ENCODE measurements at places on chromosomes 4 and X. TPM values are rescaled to one million over a fixed set of nuclear protein-coding genes. Genes with fewer than 3 reads are reported as not detected.

GRCh38 chr4:67134616-67135015 lies 410.7 kb downstream of the CENPC start:
- DNase-seq: no peak
- H3K36me3 ChIP-seq: no peaks in the 10 kb centered on the region
- no peaks in the 10 kb centered on the region for H3K4me1 ChIP-seq
- H3K4me3 ChIP-seq: no peak overlapping the region

GRCh38 chr4:80362578-80363181 lies 27.1 kb downstream of the CFAP299 start:
- DNase-seq: peak; percentile 61
- no peaks in the 10 kb centered on the region for H3K27me3 ChIP-seq
- H3K4me3 ChIP-seq: no peak overlapping the region
- H3K27ac ChIP-seq: no peak overlapping the region

- no peak overlapping the region for H3K27ac ChIP-seq
- no peaks in the 10 kb centered on the region for H3K27me3 ChIP-seq
- no peaks in the 10 kb centered on the region for H3K36me3 ChIP-seq
- no peak overlapping the region for H3K4me3 ChIP-seq
These were observed 81.5 kb downstream of the NHS start for GRCh38 chrX:17456526-17456925.

CT45A2 gene
- total RNA-seq: not detected

GRCh38 chrX:95903490-95903889 lies 781.2 kb upstream of the DIAPH2 start:
- no peaks in the 10 kb centered on the region for H3K27me3 ChIP-seq
- H3K4me1 ChIP-seq: no peaks in the 10 kb centered on the region
- DNase-seq: no peak
- no peak overlapping the region for H3K27ac ChIP-seq
- H3K4me3 ChIP-seq: no peak overlapping the region

C1QTNF7 gene
- 8.7 TPM for total RNA-seq

GRCh38 chrX:104211187-104211586 lies 43.5 kb downstream of the ESX1 start:
- H3K27ac ChIP-seq: no peak overlapping the region
- no peak for DNase-seq
- H3K27me3 ChIP-seq: no peaks in the 10 kb centered on the region
- H3K4me1 ChIP-seq: no peaks in the 10 kb centered on the region
- no peak overlapping the region for H3K4me3 ChIP-seq

DNA sequence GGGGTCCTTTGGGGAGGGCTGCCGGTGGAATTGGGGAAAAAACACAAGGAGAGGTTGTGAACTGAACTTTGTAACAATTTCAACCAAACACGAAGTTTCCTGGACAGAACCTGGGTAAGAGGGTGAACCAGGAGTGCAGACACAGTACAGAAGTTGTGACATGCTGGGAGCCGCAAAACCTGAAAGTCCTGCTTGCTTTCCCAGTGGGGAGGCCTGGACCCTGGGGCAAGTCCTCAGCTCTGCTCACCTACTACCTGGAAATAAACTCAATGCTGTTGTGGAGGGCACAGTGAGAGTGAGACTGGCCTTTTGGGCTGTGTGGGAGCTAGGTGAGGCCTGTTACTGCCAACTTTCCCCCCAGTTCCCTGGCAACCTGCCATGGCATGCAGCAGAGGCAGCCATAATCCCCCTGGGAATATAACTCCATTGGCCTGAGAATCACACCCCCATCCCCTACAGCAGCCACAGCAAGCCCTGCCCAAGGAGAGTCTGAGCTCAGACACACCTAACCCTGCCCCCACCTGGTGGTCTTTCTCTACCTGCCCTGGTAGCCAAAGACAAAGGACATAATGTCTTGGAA lies 162.8 kb downstream of the THOC2 start:
- H3K36me3 ChIP-seq: no peaks in the 10 kb centered on the region
- no peaks in the 10 kb centered on the region for H3K27me3 ChIP-seq
- no peak for DNase-seq
- no peak overlapping the region for H3K4me3 ChIP-seq
- H3K27ac ChIP-seq: no peak overlapping the region

DNA sequence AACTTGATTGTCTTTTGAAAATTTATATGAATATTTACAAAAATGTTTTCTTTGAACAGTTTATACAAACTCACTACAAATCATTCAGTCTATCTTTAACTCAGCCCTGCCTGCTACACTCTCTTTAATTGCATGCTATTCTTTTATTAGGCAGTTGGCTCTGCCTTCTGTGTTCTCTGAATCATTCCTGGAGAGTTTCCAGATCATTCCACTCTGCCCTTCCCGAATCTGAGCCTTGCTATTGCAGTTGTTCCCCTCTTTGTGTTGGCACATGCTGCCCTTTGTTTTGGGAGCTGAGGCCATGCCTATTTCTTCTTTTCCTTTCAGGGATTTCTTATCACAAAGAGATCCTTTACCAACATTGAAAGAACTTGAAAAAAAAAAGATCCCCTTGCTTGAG lies 8.7 kb upstream of the TECRL start:
- H3K4me1 ChIP-seq: no peaks in the 10 kb centered on the region
- no peaks in the 10 kb centered on the region for H3K27me3 ChIP-seq
- H3K27ac ChIP-seq: no peak overlapping the region

- no peak for DNase-seq
- no peaks in the 10 kb centered on the region for H3K4me1 ChIP-seq
- H3K36me3 ChIP-seq: no peaks in the 10 kb centered on the region
- H3K27ac ChIP-seq: no peak overlapping the region
These were observed 10.0 kb downstream of the TNIP3 start for GRCh38 chr4:121154103-121154515.

GK gene
- total RNA-seq: 5.2 TPM

P2RY10 gene
- total RNA-seq: 0.24 TPM

DNA sequence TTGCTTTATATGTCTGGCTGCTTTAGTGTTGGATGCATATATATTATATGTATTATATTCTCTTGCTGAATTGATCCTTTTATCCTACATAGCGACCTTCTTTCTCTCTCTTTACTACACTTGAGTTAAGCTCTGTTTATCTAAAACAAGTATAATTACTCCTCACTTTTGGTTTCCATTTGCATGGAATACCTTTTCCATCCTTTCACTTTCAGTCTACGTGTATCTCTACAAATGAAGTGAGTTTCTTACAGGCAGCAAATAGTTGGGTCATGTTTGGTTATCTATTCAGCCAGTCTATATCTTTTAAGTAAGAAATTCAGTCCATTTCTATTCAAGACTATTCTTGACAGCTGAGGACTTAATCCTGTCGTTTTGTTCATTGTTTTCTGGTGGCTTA lies 167.5 kb upstream of the USP38 start:
- no peak overlapping the region for H3K27ac ChIP-seq
- no peak overlapping the region for H3K4me3 ChIP-seq
- no peak for DNase-seq
- H3K27me3 ChIP-seq: no peaks in the 10 kb centered on the region

DNA sequence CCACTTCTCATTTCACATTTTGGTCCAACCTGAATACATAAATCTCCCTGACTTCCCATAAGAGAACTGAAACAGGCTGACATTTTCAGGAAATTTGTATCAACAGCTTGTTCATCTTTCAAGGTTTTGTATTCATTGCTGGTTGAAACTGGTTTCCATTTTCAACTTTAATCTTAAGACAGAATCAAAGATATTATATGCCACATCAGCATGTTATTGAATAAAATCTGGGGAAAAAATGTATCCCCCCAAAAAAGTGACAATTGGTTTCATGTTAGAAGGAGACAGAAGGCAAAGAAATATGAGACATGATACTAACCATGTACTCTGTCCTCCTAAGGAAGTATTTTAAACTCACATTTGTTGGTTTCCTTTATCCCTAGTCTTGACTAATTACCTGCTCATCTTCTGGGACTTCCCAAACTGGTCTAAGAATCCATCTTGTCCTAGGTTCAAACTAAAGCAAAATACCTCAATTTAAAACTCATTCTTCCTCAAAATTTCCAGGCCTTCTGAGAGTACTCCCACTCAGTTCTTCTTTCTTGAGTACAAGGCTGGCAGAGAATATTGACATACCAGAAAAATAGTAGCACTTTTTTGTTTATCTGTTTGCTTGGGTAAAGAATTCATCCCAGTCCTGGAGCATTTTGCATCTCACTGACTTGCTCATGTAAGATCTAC lies 3.1 kb upstream of the ANTXR2 start:
- H3K4me3 ChIP-seq: no peak overlapping the region
- peaks cover 4% of the 10 kb centered on the region for H3K4me1 ChIP-seq
- no peak for DNase-seq

GRCh38 chr4:67616478-67616877 lies 58.0 kb downstream of the STAP1 start:
- H3K4me3 ChIP-seq: no peak overlapping the region
- H3K36me3 ChIP-seq: no peaks in the 10 kb centered on the region
- H3K27ac ChIP-seq: no peak overlapping the region

DNA sequence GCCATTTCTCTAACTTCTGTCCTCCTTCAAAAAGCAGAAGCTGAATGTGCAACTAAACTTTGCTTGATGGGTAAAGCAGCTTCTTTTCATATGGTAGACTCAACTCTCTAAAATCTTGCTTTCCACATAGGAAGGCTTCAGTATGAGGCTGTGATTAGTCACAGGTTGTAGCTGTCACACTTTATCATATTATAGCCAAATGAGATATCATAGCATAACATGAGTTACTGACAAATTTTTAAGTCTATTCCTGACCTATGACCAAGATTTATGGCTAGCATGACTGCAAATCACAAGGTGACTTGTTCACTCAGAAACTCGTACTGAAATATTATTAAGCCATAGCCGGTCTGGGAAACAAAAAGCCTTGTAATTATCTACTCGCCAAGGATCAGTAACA lies 998.6 kb downstream of the RPA4 start:
- no peaks in the 10 kb centered on the region for H3K36me3 ChIP-seq
- H3K27ac ChIP-seq: no peak overlapping the region
- H3K27me3 ChIP-seq: no peaks in the 10 kb centered on the region
- H3K4me3 ChIP-seq: no peak overlapping the region
- H3K4me1 ChIP-seq: no peaks in the 10 kb centered on the region

TGIF2LX gene
- total RNA-seq: not detected
